ENCODE measurements at places on chromosomes 3 and 15. TPM values are rescaled to one million over a fixed set of nuclear protein-coding genes. Genes with fewer than 3 reads are reported as not detected.

Gene GOLGA6D
- total RNA-seq = not detected

Gene USP50
- not detected for total RNA-seq

DNA sequence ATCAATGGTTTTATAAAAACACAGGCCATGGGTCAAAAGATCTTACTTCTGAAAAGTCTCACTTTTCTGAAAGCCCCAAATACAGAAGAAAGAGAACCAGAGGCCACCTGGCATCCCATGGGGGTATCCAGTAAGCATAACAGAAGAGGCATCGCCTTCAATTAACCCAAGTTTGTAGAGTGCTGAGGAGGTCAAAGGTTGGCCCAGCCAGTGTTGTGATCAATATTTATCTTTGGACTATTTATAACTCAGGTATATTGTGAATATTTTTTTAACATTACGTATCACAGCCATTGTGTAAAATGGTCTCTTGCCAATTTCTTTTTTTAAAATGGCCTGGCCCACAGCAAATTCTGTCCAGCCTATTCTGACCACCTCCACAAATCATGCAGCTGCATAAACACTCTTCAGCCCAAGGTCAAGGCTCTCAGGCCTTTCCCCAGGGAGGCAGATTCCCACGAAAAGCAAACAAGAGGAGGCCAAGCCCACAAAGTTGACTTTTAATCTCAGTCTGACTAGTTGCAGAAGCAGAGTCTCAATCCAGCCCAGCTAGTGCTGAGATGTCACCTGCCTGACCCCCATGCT, 26.2 kb upstream of the SPTBN5 start:
- H3K27ac ChIP-seq = peak overlapping the region; percentile 88
- DNase-seq = no peak
- peaks cover 47% of the 10 kb centered on the region for H3K4me1 ChIP-seq
- H3K4me3 ChIP-seq = no peak overlapping the region

Gene TRIM42
- total RNA-seq = not detected

Gene TRIM71
- 14.5 TPM for total RNA-seq

Gene HDGFL3
- 35.7 TPM for total RNA-seq

Measured in hepatocyte (in vitro differentiated cells).